Left colon (tissue), 2 donors: ENCODE measurements at places on chromosomes 11 and 22. TPM values are rescaled to one million over a fixed set of nuclear protein-coding genes. Genes with fewer than 3 reads are reported as not detected.

Gene SLC5A4
- 0.42 TPM for total RNA-seq

Gene CD3D
- 4.3 TPM for total RNA-seq

Gene JAML
- total RNA-seq = 6.7 TPM

Gene KCNJ5
- total RNA-seq = 0.89 TPM

Gene RTL10
- total RNA-seq = 9.0 TPM

Gene OR5B12
- total RNA-seq = not detected

Gene CDHR5
- total RNA-seq = 359 TPM

DNA sequence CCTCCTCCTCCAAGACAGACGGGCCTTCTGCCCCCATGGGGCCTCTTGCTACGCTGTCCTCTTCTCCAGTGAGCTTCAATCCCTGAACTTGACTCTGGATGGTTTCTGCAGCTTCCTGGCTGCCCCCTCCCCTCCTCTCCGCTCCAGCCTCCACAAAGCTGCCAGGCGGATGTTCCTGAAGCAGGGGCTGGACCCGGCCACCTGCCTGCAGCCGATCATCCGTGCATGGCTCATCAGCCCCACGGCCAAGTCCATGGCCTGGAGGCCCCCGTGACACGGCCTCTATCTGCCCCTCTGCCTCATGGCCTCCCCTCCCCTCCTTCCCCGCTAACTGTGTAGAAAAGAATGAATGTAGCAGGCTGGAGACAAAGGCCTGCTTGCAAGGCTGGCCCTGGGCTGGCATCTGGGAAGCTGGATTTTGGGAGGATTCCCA, 6.8 kb upstream of the SUN2 start:
- no peak for DNase-seq

DNA sequence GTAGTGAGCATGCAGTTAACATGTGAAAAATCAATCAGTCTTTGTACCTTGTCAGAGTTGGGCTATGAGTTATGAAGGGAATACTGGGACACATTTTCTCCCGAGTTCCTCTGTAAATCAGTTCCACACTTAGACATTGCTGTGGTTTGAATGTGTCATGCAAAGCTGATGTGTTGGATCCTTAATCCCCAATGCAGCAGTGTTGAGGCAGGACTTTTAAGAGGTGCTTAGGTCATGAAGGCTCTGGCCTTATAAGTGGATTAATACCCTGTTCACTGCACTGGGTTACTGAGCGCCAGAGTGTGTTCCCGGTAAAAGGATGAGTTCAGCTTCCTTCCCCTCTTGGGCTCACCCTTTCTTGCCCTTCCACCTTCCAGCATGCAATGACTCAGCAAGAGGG, 742.1 kb upstream of the TENM4 start:
- no peak for DNase-seq

DNA sequence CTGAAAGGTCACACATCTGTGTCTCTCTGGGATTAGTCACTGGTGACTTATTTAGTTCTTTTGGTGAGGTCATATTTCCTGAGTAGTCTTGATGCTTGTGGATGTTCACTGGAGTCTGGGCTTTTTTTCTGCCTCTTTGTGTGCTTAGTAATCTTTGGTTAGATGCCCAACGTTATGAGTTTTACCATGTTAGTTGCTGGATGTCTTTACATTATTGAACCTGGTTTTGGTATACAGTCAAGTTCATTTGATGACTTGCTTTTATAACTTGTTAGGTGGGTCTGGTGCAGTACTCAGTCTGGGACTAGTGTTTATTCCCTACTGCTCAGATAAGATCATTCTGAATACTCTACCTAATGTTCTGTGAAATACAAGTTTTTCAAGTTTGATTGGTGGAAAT, 26.2 kb upstream of the SLC37A2 start:
- no peak for DNase-seq

GRCh38 chr11:45141171-45141570, 5.3 kb upstream of the PRDM11 start:
- DNase-seq = no peak

GRCh38 chr11:23976841-23977271, 520.0 kb upstream of the LUZP2 start:
- DNase-seq = no peak

DNA sequence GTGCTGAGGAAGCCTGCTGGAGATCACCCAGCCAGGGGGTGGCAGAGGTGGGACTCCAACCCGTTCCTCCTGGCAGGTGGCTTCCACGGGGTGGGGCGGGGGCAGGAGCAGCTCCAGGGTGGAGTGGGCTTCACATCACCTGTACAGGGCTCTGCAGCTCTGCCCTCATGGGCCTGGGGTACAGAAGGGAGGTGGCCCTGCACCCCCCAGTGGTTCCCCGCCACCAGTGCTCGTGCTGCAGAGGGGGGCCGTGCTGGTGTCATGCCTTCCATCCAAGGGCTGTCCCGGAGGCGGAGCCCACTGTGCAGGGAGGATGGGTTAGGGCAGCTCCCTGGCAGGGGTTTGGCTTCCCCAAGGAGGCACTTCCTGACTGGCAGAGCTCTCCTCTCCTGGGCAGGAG, 76.4 kb upstream of the SHISAL1 start:
- peak; percentile 12 for DNase-seq

- DNase-seq = no peak
Measured at GRCh38 chr11:22177186-22177585, 15.7 kb upstream of the ANO5 start.
